ENCODE measurements at places on chromosomes 11 and 22.
A peak's percentile ranks its signal among the peaks of the same experiment; 100 is the strongest.

DNA sequence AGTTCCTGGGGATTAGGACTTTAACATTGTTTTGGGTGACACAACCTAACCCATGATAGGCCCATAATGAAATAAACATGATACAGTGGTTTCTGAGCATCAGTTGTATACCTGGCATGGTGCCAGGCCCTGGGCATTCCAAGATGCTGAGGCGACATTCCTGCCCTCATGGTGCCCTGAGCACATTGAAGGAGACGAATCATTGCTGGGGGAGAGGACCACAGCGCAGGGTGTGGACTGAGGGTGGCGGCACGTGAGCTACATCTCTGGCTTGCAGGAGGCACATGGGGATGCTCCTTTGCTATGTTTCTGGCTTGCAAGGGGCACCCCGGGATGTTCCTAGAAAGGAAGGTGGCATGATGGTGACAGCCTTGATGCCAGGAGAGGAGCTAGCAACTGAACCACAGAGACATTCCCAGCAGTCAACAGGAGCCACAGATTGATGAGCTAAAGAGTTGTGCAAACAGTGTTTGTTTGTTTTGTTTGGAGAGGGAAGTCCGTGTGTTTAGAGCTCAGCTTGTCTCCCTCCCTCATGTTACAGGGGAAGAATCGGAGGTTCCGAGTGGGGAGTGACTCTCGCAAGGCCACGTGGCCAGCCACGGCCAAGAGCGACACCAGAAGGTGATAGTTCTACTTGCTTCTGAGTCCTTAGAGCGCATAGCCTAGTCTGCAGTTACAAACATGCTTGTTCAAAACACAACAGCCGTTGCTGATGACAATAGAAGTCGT lies 106.4 kb downstream of the MIAT start:
- DNase-seq = no peak

- no peak for DNase-seq
Measured at GRCh38 chr11:63782749-63783148, 14.2 kb upstream of the ZFTA start.

- no peak for DNase-seq
Measured at GRCh38 chr11:44006917-44007361, 40.8 kb upstream of the ACCSL start.

DNA sequence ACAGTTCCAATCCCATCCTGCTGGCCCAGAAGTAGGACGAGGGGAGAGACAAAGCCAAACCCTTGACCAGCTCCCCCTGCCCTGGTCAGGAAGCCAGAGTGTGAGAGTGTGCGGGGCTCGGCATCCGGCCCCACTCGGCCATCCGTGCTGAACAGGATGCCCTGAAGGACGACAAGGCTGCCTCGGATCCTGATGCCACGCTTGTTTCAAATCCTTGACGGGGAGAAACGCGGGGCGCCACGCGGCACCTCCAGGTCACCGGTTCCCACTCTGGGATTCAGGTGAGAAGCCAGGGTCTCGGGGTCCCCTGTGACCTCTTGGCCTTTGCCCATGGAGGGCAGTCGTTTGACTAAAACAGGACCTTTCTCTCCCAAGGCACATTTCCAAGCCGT lies 167.8 kb downstream of the BRD1 start:
- DNase-seq = no peak

- no peak for DNase-seq
Measured at GRCh38 chr11:134438542-134439537, 26.8 kb upstream of the B3GAT1 start.

- DNase-seq = no peak
Measured at GRCh38 chr11:2369320-2369719, 7.8 kb upstream of the CD81 start.

GRCh38 chr11:30653606-30654005 lies 67.5 kb upstream of the MPPED2 start:
- DNase-seq = no peak

GRCh38 chr11:60887556-60887955 lies 18.8 kb downstream of the PRPF19 start:
- no peak for DNase-seq

- DNase-seq = peak; percentile 23
Measured at GRCh38 chr11:4626207-4627099, 10.8 kb upstream of the OR51D1 start.

- no peak for DNase-seq
Measured at GRCh38 chr11:94032066-94032465, 10.9 kb downstream of the HEPHL1 start.

DNA sequence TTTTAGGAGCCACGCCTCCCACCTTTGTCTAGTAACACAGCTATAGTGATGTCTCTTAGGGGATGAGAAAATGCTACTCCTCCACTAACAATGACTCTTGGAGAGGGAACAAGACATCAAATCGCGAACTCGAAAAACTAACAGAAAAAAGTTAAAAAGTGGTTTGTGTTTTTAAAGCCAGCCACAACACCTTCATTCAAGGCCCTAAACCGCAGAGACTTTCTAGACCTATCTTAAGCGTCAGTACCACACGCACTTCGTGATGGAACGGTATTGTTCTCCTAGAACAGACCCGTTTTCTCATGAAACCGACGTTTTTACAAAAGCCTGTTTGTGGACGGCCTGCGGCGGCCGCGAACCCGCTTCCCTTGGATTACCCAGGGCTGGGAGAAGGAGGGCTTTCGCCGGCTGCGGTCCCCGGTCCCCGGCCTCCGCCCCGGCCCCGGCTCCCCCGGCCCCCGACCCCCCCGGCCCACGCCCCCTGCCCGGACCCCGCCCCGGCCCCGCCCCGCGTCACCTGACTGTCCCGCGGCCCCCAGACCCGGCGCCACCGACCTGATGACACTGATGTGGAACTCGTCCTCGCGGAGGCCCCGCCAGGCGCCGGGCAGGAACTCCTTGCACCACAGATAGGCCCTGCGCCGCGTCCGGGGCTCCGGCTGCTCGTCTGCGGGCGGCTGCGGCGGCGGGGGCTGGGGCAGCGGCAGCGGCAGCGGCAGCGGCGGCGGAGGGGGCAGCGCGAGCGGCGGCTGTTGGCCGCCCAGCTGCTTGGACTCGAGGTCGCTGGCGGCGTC lies 718 bp downstream of the CHKA start:
- DNase-seq = no peak

GRCh38 chr11:100739666-100740065 lies 52.6 kb downstream of the ARHGAP42 start:
- peak; percentile 60 for DNase-seq

Data from AG09319 (cell line).